ENCODE measurements at places on chromosomes 3 and 15.

DNA sequence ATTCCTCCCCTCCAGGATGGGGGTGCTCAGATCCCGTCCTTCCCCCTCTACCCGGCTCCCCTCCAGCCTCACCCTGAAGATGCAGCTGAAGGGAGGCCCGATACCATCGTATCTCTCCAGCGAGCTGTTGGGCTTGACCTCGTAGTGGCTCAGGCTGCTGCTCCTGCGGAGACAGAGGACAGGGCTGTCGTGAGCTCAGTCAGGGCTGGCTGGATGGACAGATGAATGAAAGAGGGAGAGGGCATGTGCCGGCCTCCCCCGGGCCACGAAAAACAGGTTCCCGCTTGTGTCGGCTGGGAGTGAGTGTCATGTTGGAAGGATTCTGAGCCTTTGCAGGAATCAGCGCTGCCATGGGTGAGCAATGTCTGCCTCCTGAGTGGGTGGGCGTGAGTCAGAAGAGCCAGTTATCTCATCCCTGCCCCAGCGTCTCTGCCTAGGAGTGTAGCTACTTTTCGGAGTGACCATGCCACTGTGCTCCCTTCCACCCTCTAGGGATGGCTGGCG is 35.2 kb downstream of the FEM1B start:
- no peak for DNase-seq

DNA sequence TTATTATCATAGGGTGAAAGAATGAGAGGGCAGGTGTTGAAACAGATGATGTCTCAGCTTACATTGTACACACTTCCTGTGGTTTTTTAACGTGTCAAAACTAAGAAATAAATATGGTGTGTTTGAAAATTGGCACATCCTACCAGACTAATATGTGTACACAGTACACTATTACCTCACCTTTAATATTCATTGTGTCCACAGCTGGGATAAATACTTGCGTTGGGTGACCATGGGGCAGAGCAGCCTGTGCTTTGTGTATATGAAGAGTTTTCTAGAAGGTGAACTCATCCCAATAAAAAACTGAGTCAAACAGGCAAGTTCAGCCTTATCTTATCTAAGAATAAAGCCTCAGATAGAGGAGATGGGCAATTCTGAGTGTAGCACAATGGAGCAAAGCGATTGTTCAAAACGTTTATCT is 17.3 kb downstream of the SUCNR1 start:
- no peak for DNase-seq

DNA sequence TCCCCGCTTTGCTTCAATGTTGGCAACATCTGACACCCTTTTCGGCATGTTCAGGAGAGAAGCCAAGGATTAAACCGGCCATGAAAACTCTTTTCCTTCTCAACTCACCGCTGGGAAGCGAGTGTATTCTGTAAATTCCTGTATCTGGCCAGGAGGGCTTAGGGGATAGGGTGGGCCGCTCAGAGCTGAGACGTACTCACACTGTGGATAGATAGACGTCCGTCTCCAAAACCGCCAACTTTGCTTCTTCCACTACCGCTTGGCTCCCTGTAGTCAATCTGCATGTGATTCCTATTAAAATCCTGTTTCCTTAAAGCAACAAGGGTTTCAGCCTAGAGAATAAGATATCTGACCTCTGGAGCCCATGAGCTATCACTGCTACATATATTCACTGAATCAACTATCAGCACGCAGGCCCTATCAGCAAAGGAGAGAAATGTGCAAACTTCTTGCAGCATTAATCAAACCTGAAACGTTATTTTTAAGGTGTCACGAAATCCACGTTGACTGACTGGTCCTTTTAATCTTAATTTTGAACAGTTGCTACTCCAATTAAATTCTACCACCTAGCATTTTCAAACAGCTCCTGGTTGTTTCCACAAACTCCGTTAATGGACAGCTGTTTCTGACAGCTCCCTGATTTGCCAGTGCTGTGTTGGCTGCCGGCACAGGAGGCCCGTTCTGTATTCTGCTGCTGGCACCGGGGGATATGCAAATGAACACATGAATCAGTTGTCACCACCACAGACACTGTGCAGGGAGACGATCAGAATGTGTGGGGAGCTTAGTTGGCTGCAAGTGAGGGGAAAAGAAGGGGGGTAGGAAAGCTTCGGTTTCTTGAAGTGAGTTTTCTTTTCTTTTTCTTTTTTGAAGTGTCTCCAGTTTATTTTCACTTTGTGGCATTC is 438.9 kb upstream of the ARRDC4 start:
- DNase-seq: no peak

GRCh38 chr3:144754076-144754783 is 782.6 kb downstream of the DIPK2A start:
- no peak for DNase-seq

GRCh38 chr3:48715174-48715800 is 1.7 kb downstream of the IP6K2 start:
- DNase-seq: no peak

- DNase-seq: no peak
Observed at GRCh38 chr3:78257951-78258530, 1218.1 kb downstream of the ROBO2 start.

DNA sequence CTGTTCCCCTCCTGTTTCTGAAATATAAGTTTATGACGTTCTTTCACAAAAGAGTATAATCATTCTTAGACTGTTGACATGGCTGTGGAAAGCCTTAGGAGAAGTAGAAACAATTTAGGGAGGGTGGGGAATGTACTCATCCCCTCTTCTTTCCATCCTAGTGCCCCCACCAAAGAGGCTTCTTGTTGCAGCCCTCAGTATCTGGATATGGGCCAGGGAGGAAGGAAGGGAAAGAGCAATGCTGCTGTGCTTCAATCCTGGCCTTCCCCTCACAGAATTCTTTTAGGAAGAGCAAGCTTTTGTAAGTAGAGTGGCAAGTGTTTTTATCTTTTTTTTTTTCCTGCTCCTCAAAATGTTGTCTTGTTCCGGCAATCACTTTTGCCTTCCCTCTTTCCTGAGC is 1.7 kb downstream of the INAFM2 start:
- no peak for DNase-seq

GRCh38 chr15:98069256-98069655 is 108.8 kb downstream of the ARRDC4 start:
- no peak for DNase-seq

DNA sequence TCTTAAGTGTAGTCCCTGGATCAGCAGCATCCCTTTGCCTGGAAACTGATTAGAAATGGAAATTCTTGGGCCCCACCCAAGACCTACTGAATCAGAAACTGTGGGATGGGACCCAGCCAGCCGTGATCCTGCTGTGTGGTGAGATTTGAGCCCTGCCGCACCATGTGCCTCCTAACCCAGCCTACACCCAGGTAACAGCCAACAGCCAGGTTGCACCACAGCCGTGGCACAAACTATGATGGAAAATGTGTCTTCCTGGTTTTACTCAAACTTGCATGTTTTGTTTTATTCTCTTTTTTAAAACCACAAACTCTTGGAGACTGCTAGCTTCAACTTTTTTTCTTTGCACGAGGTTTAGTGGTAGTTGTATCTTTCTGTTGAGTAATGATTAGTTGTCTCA is 2.6 kb downstream of the LIMD1 start:
- no peak for DNase-seq

DNA sequence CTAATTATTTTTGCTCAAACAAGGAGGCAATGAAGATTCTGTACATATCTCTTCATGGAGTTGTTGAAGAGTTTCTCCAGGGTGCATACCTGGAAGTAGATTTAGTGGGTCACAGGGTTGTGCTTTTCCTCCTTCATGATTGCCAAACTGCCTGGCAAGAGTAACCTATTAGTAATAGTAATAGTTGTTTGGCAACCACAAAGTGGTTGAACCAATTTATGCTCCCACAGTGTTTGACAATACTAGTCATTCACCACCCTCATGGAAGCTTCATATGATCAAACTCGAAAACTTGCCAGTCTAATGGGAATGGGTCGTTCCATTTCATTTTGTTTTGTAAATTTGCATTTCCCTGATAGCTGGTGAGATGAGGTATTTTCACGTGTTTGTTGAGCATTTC is 57.8 kb downstream of the TLE3 start:
- DNase-seq: no peak

DNA sequence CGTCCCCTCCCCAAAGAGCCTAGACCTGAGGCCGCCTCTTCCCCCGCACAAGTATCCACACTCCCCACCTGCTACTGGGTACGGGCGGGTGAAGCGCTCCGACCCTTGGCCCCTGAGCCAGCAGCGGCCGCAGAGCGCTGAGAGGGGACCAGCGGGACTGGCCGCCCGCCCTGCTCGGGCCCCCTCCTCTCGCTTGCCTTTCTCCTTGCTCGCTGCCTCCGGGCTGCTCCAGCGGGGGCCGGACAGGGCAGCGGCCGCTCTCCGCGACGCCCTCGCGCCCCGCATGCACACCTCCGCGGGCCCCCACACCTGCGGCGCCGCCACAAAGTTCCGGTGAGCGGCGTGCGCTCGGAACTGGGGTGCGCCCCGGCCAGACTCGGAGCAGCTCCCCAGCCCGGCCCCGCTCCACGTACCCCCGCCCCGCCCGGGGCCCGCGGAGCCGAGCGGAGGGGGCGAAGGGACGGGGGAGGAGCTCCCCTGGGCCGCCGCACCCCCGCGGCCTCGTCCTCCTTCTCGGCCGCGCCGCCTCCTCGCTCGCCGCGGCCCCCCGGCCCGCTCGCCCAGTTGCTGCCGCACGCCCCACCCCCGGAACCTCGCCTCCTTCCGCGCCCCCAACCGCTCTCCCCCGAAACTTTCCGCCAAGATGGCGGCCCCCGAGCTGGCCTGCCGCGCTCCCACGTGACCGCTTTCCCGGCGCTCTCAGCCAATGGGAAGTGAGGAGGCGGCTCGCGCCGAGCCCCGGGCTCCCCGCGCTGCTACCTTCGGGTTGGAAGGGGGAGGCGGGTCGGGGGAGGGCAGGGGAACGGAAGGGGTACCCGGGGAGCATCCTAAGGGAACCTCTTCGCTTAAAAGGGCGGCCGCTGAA is 704 bp downstream of the DLG1 start:
- DNase-seq: peak; percentile 89

- no peak for DNase-seq
Observed at GRCh38 chr3:161082063-161082462, 23.1 kb downstream of the B3GALNT1 start.
